ENCODE measurements at places on chromosomes 3 and 15.

- no peaks in the 10 kb centered on the region for H3K27me3 ChIP-seq
- H3K27ac ChIP-seq: no peak overlapping the region
- no peak for DNase-seq
- H3K4me1 ChIP-seq: peaks cover 11% of the 10 kb centered on the region
- no peak overlapping the region for H3K4me3 ChIP-seq
Observed at GRCh38 chr3:160127308-160127707, 97.9 kb upstream of the C3orf80 start.

DNA sequence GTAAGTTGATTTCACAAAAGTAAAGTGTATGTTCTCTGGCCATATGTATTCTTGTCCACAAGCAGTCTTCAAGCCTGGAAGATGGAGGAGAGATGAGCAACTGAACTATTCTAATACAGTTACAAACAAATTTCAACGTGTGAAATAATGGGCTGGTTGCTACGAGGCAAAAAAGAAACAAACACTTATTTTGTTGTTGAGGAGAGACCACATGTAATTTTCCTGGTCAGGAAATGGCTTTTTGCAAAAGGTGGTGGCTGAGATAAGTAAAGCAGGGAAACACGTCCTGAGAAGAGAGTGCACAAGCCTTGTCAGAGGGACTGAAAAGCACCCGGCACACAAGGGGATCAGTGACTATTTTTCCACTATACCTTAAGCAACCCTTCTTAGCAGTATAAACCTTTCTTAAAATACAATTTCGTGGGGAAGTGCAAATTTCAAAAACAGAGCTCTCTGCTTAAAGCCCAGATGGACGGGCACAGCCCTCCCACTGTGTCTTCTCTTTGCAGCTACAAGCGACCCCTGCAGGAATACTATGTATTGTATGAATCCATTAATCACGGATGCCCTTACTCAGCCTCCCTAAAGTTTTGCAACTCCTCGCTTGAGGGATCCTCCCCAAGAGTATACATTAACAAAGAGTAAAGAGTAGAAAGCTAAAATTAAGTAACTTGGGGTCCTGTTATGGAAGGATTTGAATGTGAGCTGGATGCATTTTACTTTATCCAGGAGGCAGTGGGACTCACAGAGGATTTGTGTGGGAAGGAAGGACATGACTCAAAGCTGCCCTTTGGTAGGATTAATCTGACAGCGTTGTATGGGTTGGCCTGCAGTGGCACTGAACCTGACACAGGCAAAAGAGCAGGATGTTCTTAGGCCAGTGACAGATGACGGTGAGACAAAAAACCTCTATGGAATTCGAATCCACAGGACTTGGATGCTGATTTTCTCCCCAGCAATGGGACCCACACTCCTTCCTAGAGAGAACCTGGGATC, 253.7 kb downstream of the IL5RA start:
- no peak for DNase-seq
- H3K36me3 ChIP-seq: no peaks in the 10 kb centered on the region
- no peak overlapping the region for H3K27ac ChIP-seq
- H3K27me3 ChIP-seq: no peaks in the 10 kb centered on the region

DNA sequence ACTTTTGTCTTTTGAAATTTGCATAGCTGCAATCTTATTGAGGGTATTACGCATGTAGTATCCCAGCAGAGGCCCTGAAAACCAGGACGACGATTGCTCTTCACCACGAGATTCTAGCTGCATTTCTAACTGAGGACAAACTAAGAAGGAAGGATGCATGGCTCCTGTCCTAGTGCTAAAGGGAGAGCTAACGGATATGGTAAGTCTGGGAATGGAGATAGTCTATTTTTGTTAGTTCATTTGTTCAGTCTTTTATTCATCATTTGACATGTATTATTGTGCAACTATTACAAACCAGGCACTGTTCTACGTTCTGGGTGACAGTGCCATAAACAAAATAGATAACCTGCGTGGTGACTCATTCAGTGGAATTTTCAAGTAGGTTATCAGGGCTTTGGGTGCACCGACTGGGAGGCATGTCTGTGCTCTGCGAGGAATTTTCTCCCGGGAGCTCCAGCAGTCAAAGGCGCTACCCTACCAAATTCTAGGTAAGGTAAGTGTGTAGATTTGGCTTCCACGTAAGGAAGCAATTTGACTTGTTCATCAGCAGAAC, 51.9 kb upstream of the ETV5 start:
- H3K4me1 ChIP-seq: no peaks in the 10 kb centered on the region
- H3K27ac ChIP-seq: no peak overlapping the region
- no peak overlapping the region for H3K4me3 ChIP-seq
- DNase-seq: no peak

GRCh38 chr3:85159376-85159775, 200.6 kb downstream of the CADM2 start:
- H3K27me3 ChIP-seq: no peaks in the 10 kb centered on the region
- H3K4me3 ChIP-seq: no peak overlapping the region
- no peak for DNase-seq
- no peak overlapping the region for H3K27ac ChIP-seq
- no peaks in the 10 kb centered on the region for H3K4me1 ChIP-seq

DNA sequence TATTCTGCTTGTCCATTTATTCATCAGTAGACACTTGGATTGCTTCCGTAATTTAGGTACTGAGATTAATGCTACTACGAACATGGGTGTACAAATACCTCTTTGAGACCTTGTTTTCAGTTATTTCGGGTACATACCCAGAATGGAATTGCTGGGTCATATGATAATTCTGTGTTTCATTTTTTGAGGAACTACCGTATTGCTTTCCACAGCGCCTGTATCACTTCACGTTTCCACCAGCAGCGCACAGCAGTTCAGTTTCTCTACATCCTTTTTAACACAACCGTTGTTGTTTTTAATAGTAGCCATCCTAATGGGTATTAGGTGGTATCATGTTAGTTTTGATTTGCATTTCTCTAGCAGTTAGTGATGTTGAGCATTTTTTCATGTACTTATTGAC, 9.5 kb downstream of the PAK2 start:
- H3K4me3 ChIP-seq: peak overlapping the region; percentile 3
- H3K27me3 ChIP-seq: no peaks in the 10 kb centered on the region
- H3K27ac ChIP-seq: peak overlapping the region; percentile 86
- H3K4me1 ChIP-seq: peaks cover 30% of the 10 kb centered on the region
- peaks cover 24% of the 10 kb centered on the region for H3K36me3 ChIP-seq

DNA sequence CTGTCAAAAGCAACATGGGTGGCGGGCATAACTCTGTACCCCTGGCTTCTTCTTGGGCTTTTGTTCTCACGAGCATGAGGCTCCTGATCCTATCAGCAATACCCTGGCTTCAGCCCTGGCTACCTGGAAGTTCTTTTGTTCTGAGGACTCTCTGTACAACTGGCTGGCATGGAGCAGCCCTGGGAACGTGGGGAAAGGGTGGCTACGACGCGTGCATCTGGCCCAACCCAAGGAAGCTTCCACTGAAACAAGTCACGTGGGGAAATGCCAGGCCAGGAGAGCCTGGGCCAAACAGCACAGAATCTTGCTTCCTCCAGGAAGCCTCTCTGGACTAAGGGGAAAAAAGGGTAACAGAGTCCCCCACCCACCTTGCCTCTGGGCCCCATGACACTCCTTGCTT, 22.7 kb upstream of the ATP2B2 start:
- no peaks in the 10 kb centered on the region for H3K4me1 ChIP-seq
- H3K4me3 ChIP-seq: no peak overlapping the region
- H3K27ac ChIP-seq: no peak overlapping the region
- no peak for DNase-seq
- H3K36me3 ChIP-seq: no peaks in the 10 kb centered on the region

- DNase-seq: no peak
- H3K36me3 ChIP-seq: no peaks in the 10 kb centered on the region
- H3K4me1 ChIP-seq: peaks cover 2% of the 10 kb centered on the region
Observed at GRCh38 chr15:69082021-69082502, 67.6 kb downstream of the NOX5 start.

DNA sequence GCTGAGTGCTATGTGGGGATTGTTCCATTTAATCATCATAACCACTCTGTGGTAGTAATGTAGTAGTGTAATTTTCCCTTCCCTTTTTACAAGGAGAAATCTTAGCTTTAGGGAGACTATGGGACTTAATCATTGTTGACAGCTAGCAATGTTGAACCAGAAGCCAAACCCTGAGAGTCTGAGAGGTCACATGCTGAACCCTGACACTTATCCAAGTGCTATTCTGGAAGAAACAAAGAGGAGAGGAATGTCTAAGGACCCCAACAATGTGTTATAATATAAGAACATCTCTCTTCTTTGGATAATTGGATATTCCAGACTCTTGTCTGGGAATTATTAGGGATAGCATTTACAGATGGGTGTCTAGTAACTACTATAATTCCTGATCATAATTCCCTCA, 58.4 kb downstream of the GAP43 start:
- no peaks in the 10 kb centered on the region for H3K36me3 ChIP-seq
- no peak for DNase-seq
- H3K4me1 ChIP-seq: no peaks in the 10 kb centered on the region
- H3K27me3 ChIP-seq: peaks cover 5% of the 10 kb centered on the region

DNA sequence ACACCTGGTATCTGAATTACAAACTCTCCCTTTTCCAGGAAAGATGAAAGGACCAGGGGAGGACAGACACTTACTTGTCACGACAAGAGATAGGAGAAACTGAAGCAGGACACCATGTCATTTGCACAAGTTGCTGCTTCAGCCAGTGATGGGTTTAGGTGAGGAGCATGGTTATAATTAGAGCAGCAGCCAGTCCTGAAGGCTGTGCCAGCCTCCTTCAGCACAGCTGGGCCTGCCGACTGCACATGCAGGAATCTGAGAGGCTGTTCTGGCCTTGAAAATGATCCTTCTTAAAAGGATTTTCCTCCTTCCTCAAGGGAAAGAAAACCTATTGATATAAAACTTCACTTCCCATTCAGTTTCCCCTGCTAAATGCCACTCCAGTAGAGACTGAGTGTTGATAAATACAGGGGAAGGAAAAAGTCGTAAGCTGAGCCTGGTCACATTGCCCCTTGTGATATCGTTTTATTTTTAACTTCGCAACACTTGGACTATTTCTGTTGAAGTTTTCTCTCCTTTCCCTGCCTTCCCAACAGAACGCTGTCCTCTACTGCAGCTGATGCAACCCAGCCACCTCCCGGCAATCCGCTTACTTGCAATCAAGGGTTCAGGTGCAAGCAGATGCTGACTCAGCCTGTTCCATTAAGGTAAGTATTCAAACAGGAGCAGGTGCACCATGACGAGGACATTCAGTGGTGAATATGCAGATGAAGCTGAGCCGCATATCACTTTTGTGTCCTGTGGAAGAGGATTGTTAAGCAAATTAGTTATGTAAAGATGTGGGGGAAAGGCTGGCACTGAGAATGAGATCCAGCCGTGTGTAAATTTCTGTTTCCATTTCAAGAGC, at the start of gene FBXO40:
TSS of gene FBXO40 (plus strand) at position 524 of the 847 bp plus-strand sequence. CDS start 27,197 bp downstream, outside the sequence.
- H3K36me3 ChIP-seq: no peaks in the 10 kb centered on the region
- DNase-seq: no peak
- H3K4me3 ChIP-seq: peak within 1 kb of the TSS; percentile 37
- peaks cover 8% of the 10 kb centered on the region for H3K4me1 ChIP-seq
- no peak within 1 kb of the TSS for H3K27ac ChIP-seq
- peaks cover 2% of the 10 kb centered on the region for H3K27me3 ChIP-seq

GRCh38 chr3:51678186-51678585, 7.1 kb downstream of the TEX264 start:
- H3K4me1 ChIP-seq: peaks cover 76% of the 10 kb centered on the region
- no peak overlapping the region for H3K4me3 ChIP-seq
- no peak for DNase-seq
- peak overlapping the region; percentile 39 for H3K27ac ChIP-seq
- H3K36me3 ChIP-seq: peaks cover 11% of the 10 kb centered on the region

DNA sequence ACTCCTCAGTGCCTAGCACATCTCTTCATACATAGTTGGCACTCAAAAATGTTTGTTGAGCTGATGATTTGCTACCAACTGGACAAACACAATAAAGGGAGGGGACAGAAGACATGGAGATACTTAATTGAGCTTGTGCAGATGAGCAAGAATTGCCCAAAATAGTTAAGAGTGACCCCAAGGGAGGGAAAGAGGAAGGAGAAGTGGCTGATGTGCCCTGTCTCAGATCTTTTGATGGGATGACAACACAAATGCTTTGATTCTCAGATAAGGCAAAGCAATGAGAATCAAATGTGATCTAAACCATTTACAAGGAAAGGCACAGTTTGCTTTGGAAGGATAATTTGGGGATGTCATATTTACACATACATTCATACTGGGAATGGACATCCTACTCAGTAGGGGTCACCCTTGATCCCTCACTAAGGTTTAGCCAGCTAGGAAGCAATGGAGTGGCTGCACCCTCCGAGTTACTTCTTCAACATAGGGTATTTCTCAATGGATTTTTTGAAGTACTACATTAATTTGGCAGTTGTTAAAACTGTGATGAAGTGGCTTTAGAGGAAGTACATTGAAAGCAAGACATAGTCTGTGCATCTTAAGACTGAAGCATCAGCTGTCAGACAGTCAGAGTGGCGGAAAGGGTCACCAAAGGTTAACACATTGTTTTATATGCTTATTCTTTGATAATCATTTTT, 21.9 kb upstream of the SSR3 start:
- H3K4me1 ChIP-seq: peaks cover 3% of the 10 kb centered on the region
- H3K27me3 ChIP-seq: peaks cover 14% of the 10 kb centered on the region
- H3K4me3 ChIP-seq: no peak overlapping the region
- DNase-seq: no peak

GRCh38 chr3:168073842-168074605, 21.7 kb downstream of the GOLIM4 start:
- no peaks in the 10 kb centered on the region for H3K27me3 ChIP-seq
- DNase-seq: no peak
- no peaks in the 10 kb centered on the region for H3K36me3 ChIP-seq

GRCh38 chr3:105584003-105584790, 217.5 kb downstream of the ALCAM start:
- no peaks in the 10 kb centered on the region for H3K4me1 ChIP-seq
- H3K27me3 ChIP-seq: no peaks in the 10 kb centered on the region
- no peak overlapping the region for H3K27ac ChIP-seq
- DNase-seq: no peak
- H3K4me3 ChIP-seq: no peak overlapping the region

- H3K27ac ChIP-seq: no peak overlapping the region
- DNase-seq: no peak
- H3K4me3 ChIP-seq: no peak overlapping the region
- H3K4me1 ChIP-seq: no peaks in the 10 kb centered on the region
- H3K36me3 ChIP-seq: no peaks in the 10 kb centered on the region
Observed at GRCh38 chr3:109095166-109095565, 22.8 kb downstream of the MORC1 start.

DNA sequence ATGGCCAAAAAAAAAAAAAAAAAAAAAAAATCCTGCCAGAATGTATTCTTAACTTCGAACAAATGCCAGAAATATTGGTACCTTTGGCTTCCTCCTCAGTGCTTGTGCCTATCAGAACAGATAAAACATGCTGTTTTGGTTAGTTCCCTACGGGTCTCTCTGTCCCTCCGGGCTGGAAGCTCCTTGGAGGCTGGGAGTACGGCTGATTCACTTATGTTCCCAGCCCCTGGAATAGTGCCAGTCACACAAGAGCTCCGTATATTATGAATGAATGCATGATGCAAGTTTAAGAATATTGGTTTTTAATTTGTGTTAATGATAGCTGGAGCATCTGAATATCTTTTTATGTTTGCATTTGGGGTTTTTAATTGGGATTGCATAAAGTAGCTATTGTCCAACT, 44.0 kb downstream of the NR2F2 start:
- H3K4me3 ChIP-seq: no peak overlapping the region
- H3K36me3 ChIP-seq: no peaks in the 10 kb centered on the region
- no peaks in the 10 kb centered on the region for H3K4me1 ChIP-seq

- H3K4me3 ChIP-seq: no peak overlapping the region
- no peaks in the 10 kb centered on the region for H3K27me3 ChIP-seq
- H3K27ac ChIP-seq: no peak overlapping the region
- DNase-seq: no peak
Observed at GRCh38 chr3:178200316-178200715, 335.9 kb upstream of the KCNMB2 start.
